ENCODE measurements at places on chromosomes 12 and 14.
A peak's percentile ranks its signal among the peaks of the same experiment; 100 is the strongest.

GRCh38 chr12:3014641-3015040 lies 55.4 kb downstream of the TEAD4 start:
- no peak for DNase-seq

GRCh38 chr12:71439613-71440344 lies at the start of gene LGR5:
Gene LGR5 (plus strand): TSS chr12:71439798. CDS start chr12:71440081, 283 bp downstream.
- no peak for DNase-seq

DNA sequence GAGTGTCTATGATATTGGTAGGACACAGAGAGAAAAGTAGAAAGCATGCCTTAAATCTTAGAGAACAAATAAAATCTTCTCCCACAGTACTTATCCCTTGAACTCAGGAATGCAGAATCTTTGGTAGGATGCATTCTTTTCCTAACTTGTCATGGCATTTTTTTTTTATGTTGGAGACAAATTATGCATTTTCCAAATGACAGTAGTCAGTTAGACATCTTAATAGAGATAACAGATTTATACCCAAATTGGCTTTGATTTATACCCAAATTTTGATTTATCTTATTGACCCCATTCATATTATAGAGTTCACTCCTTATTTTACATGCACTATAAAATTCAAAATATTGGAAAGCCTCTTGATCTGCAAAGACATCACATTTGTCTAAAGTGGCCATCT lies 132.9 kb downstream of the CNTN1 start:
- DNase-seq = no peak

GRCh38 chr12:115553622-115554021 lies 723.9 kb downstream of the MED13L start:
- DNase-seq = no peak

DNA sequence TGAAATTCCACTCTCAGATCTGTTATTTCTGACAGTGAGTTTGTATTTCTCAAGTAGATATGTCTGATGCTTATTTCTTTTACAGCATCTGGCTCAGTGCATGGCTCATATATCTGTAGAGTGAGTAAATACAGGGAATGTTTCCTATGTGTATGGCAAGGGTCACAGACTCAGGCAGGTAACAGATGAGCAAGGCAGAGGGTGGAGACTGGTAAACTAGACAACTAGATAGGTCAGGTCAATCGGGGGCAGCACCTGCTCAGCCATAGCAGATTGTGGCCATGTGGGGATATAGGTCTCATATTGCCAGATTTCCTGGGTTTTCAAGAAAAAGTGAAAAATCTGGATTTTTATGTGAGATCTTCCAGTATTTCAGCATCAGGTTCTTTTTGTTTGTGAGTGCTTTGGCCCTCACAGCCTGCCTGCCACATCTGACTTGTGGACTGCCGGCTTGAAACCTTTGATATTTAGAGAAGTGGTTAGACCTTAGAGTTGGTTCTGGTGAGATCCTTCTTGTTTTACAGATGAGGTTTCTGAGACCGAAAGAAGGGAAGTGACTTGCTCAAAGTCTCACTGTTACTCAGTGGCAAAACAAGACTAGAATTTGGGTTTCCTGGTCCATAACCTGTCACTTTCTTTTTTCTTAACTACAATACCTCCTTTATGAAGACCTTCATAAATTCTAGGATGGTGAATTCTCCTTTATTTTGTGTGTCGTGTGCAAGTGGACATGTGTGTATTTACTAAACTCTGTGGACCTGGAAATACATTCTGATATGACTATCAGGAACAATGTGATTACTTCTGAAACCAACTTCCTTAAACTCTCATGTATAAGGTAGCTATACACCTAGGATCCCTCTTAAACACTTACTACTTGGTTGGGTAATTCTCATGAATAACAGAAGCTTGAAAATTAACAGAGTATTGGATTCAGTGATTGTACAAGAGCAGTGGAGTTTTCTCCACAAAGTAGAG lies 34.4 kb downstream of the PROX2 start:
- DNase-seq = no peak

DNA sequence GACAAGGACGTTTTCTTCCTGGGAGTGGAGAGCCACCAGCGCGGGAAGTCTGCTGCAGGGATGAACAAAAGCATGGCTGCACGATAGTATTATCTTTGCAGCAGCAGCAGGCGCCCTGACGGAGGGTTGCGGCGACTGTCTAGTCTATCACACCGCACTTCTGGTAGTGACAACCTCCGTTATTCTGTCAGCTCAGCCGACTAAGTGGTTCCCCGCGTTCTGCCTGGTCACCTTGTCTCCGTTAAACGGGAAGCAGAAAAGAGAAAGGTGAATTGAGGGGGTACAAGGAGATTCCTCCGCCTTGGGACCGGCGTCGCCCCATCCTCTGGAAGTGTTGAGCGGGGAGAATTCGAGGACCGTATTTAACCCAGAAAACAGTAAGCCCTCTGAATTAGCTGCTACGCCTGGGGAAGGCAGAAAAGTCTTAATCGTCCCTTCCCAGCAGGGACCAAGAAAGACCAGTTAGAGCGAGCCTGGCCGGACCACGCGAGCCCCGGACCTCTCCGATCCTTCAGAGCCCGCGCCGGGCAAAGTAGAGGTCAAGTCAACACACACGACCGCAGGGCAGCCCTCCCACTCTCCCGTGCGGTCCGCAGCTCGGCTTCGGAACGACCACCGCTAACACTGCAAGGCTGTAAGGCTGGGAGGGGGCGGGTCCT lies 536 bp upstream of the DAAM1 start:
- DNase-seq = no peak

GRCh38 chr12:120314220-120314619 lies 12.1 kb downstream of the SIRT4 start:
- peak; percentile 31 for DNase-seq

DNA sequence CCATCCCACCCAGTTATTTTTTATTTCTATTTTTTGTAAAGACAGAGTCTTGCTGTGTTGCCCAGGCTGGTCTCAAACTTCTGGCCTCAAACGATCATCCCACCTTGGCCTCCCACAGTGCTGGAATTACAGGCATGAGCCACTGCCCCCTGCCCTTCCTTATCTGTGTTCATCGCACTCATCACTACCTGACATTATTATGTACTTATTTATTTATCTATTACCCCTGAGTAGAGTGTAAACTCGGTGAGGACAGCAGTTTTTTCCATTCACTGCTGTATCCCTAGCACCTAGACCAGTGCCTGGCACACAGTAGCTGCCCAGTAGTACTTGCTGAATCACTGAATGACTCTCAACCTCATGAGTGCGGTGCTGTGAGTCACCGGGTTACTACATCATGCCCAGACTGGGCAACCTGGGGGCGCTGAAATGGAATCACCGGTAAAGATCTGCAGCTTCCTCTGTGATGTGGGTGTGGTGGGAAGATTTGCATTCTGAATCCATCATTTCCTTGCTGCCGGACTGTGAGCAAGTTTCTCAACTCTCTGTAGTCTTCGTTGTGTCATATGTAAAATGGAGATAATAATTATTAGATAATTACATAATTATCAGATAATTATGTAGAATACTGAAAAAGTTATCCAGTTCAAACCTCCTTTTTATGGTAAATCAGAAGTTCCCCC lies 81.9 kb upstream of the USP44 start:
- DNase-seq = no peak

GRCh38 chr12:87756721-87757120 lies 272.5 kb downstream of the C12orf50 start:
- no peak for DNase-seq

GRCh38 chr14:54106661-54107377 lies 150.2 kb upstream of the BMP4 start:
- DNase-seq = no peak

GRCh38 chr12:7042842-7043241 lies 17.7 kb upstream of the C1S start:
- no peak for DNase-seq

DNA sequence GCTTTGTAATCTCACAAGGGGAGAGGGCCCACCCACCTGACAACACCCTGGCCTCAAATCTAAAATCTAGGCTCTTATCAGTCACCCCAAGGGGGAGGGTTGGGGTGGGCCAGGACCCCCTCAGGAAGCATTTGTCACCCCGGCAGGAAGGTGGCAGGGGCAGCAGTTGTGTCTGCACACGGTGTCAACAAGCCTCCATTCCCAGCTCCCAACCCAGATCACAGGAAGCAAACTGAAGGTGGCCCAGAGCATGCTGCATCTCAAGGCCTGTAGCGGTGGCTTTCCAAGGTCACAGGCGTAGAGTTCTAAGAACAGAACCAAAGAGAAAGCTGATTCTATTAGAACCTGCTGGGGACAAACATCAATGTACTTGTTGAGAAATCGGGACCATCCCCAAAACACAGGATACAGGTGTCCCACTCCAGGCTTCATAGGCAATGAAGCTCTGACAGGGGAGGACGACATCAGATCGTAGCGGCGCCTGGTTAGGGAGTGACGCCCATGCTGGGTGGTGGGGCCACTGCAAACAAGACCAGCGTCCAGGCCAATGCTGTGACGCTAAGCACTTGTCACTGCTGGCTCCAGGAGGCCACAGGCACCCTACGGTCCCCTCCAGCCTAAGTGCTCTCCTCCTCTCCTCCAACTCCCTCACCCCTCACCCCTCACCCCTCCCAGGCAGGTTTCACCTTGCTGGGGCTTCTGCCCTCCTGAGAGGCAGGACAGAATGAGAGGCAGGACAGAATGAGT lies 52.9 kb downstream of the CCDC88C start:
- no peak for DNase-seq

DNA sequence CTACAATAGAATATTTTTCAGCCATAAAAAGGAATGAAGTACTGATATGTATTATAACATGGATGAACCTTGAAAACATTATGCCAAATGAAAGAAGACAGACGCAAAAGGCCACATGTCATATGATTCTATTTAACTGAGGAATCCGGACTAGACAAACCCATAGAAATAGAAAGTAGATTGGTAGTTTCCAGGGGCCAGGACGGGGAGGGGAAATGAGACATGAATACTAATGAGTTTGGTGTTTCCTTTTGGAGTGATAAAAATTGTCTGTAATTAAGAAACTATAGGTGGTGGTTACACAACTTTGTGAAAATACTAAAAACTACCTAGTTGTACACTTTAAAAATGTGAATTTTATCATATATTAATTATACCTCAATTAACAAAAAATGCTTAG lies 247.6 kb downstream of the BCAT1 start:
- DNase-seq = no peak

- DNase-seq = no peak
These were observed 403.3 kb downstream of the ETNK1 start for GRCh38 chr12:23028158-23028802.

- no peak for DNase-seq
These were observed 364.8 kb downstream of the BMP4 start for GRCh38 chr14:53591816-53592215.

GRCh38 chr12:75632442-75632841 lies 121.0 kb upstream of the KRR1 start:
- DNase-seq = no peak

DNA sequence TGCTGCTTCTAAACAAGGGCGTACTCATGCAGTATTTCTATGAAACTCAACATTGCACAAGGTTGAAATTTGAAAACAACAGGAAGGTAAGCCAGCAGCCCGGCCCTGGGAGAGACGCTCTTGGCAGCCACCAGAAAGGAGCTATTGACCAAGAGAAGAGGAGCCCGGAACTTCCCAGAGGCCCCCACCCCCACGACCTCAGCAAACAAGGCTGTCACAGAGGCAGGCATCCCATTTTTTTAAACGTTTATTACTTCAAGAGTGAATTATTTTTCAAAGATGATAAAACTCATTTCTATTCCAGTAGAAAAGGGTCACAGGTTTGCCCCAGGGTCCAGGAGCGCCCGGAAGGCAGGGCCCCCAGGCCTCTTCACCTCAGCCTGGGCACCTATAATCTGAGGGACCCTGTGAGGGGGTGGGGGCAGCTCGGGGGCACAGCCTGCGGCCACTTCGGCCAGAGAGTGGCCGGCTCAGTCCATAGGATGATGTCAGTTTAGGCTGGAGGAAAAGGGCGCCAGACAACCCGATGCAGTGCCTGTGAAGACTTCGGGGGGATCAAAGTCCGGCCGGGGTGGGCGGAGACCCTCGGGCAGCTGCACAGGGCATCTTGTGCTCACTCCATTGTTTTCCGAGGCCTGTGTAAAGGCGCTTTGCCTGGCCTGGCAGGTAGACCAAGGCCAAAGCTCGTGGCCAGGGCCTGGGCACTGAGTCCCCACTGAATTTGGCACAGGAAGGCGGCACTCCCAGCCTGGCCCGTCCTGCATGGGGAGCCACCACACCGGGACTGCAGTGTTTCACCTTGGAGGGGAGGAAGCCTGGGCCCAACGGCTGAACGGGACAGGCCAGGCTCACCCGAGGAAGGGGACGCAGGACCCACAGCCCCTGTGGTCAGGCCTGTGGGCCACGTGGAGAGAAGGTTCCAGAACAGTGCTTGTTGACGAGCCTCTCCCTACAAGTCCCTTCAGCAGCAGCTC lies 86.0 kb downstream of the SCARB1 start:
- no peak for DNase-seq

DNA sequence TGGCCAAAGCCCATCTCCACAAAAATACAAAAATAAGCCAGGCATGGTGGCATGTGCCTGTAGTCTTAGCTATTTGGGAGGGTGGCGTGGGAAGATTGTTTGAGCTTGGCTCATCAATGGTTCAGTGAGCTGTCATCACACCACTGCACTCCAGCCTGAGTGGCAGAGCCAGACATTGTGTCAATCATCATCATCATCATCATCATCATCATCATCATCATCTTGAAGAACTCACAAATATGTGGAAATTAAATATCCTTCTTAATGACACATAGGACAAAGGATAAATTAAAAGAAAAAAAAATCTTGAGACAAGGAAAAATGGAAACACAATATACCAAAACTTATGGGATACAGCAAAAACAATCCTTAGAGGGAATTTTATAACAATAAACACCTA lies 132.5 kb downstream of the LRFN5 start:
- DNase-seq = no peak

- no peak for DNase-seq
These were observed 49.6 kb downstream of the SRGAP1 start for GRCh38 chr12:63894132-63894531.

DNA sequence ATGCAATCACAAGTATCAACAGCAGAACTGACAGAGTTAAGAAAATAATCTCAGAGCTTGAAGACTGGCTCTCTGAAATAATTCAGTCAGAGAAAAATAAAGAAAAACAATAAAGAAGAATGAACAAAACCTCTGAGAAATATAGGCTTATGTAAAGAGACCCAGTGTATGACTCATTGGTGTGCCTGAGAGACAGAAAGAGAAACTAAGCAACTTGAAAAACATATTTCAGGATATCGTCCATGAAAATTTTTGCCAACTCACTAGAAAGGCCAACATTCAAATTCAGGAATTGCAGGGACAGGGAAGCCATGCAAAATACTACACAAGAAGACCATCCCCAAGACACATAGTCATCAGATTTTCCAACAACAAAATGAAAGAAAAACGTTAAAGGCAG lies 56.2 kb downstream of the APOBEC1 start:
- DNase-seq = no peak

DNA sequence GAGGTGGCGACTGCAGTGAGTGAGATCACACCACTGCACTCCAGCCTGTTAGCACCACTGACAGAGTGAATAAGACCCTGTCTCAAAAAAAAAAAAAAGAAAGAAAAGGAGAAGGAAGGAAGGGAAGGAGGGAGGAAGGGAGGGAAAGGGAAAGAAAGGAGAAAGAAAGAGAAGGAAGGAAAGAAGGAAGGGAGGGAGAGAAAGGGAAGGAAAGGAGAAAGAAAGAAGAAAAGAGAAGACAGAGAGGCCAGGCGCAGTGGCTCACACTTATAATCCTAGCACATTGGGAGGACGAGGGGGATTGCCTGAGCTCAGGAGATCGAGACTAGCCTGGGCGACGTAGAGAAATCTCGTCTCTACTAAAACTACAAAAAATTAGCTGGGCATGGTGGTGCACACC lies 13.2 kb downstream of the DCAF5 start:
- no peak for DNase-seq

GRCh38 chr14:60179431-60179869 lies 14.3 kb upstream of the DHRS7 start:
- no peak for DNase-seq

- DNase-seq = no peak
These were observed 48.8 kb upstream of the CORO1C start for GRCh38 chr12:108779998-108780688.
